ENCODE measurements at places on chromosomes 12 and 14.

GRCh38 chr14:100476012-100476822 is 111.0 kb downstream of the BEGAIN start:
- DNase-seq, result peak; percentile 69

DNA sequence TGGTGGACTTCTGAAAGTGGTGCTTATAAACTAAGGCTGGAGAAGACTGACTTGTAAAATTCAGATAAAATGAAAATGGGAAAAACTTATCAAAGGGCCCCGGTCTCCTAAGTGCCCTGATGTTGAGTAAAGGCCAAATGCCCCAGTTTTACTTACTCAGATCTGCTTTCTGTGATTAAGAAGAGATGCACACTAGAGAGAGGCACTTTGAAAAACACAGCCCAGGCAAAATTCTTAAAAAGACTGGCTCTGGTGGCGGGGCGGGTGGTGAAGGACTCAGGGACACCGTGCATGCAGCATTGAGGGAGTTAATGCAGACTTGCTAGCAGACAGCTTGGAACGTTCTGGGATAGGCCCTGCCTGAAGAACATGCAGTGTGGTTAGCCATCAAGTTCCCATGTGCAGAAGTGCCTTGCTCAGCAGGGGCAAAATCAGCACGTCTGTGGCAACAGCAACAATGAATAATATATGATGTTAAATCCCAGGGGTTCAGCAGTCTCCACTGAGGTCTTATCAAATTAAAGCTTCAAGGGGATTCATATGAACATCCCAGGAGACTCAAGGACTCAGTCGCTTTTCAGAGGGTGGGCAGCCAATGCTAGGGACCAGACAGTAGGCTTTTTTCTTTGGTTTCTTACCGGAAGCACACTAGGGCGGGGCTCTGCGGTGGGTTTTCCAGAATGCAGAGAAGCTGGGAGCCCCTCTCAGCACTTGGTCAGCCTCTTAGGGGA is 105.0 kb downstream of the DAD1 start:
- no peak for DNase-seq

DNA sequence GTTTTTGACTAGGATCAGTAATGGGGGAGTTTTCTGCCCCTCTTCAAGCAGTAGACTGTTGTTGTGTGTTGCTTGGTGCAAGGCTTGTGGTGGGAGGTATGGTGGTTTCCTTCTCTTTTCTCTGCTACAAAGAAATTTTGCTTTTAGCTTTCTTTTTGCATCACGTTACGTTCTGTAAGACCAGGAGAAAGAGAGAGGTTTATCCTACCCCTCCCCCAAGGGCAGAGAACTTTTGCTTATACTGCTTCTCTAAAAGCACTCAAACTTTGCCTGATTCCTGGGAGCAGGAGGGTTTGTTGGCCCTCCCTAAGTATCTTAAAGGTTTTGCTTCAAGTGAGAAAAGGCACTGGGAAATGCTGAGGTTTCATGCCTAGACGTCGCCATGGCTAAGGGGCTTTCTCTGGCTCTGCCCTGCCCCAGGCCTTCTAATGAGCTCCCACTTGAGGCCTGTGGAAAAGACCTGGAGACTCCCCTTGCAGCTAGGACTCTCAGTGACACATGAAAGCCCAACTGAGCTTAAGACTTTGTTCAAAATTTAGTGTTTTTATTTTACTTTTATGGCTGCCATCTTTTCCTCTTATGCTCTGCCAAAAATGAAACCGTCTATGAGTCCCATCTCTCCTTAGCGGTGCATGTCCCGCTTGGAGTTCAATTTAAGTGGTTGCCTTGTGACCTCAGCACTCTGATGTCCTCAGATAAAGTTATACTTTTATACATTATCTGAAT is 49.2 kb downstream of the EIF2S3B start:
- DNase-seq, result no peak

GRCh38 chr14:72404106-72404774 is 472.0 kb downstream of the RGS6 start:
- DNase-seq, result no peak

GRCh38 chr12:51910691-51911090 is 3.4 kb downstream of the ACVRL1 start:
- DNase-seq, result no peak

GRCh38 chr14:90419200-90419599 is 22.4 kb downstream of the CALM1 start:
- peak; percentile 69 for DNase-seq

GRCh38 chr14:76872796-76873432 is 46.7 kb downstream of the LRRC74A start:
- peak; percentile 67 for DNase-seq

Measured in NCI-H2171 treated with DMSO at 0.1 percent for 48 hours (cell line).